ENCODE measurements at places on chromosomes 4 and X.

- no peak for DNase-seq
Measured at GRCh38 chrX:5180135-5180741, 1048.4 kb downstream of the NLGN4X start.

- DNase-seq = no peak
Measured at GRCh38 chr4:600166-600565, 24.1 kb upstream of the TMEM271 start.

DNA sequence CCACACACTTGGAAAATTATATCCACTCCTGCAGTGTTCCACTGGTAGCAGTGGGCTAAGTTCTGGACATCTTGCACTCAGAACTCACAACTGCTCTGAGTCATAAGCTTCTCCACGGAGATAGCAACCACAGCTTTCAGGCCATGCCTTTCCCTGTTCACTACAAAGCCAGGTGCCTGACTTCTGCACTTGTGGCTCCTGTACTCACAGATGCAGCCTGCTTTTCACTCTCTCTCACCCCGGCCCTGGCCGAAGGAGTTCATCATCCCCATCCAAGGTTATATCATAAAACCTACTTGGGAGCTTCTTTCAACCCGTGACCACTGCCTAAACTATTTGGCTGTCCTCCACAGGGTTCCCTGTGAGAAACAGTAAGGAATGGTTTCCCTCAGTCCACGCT is 999.4 kb downstream of the GLUD2 start:
- no peak for DNase-seq

- no peak for DNase-seq
Measured at GRCh38 chr4:3720466-3720865, 45.7 kb upstream of the ADRA2C start.

DNA sequence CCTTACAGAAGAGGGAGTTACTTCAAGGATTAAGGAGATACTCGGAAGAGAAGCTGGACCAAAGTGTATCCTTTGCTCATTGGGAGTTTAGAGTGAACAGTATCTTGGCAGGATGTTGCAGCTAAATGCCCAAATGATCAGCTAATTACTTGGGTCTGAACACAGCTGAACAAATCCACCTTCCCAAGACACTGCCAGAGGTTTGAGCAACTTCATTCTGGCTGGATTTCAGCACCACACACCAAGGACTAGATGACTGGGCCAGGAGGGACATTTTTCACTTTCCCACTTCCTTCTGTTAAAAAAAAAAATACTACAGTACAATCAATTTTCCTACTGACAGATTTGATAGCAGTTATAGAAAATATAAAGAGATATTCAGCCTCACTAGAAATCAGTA is 324.6 kb downstream of the MID1IP1 start:
- no peak for DNase-seq

GRCh38 chrX:51743179-51743957 is at the start of gene GSPT2:
Gene GSPT2, plus strand, starts transcription at chrX:51743442. Its CDS starts 185 bp downstream, at chrX:51743627.
- DNase-seq = no peak

DNA sequence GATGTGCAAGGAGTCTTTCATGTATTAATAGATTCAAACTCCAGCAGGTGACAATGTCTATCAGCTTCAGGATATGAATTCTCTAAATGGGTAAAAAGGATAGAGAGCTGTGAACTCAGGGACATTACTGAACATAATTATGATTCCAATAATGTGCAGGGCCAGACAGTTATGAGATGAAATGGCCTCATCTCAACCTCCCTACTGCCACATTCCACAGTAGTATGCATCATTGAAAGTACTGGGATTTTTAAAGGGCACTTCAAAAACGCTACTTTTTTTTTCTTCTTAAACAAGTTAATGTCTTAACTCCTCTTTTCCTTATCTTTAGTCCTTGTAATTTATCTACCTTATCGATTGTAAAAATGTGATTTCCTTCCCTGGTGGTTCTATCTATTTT is 202.0 kb downstream of the APBB2 start:
- DNase-seq = no peak

DNA sequence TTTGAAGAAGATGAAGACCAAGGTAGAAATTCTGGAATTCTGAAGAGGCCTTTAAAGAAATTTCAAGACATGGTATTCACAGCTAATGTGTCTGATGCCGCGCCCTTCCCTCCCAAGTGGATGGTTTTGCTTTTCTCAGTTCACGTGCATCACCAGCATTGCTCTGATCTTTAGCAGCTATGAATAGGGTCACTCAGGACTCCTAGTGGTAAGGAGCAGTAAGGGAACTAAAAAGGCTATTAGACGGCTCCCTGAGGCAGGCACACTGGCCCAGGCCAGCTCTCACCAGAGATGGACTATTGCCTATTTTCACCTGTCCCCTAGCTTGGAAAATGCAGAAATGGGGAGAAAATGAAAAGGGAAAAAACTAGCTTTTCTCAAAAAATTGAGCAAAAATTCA is 447.5 kb upstream of the RASGEF1B start:
- no peak for DNase-seq

GRCh38 chr4:74159143-74159709 is 1.3 kb downstream of the MTHFD2L start:
- no peak for DNase-seq

- no peak for DNase-seq
Measured at GRCh38 chrX:107560041-107560440, 68.3 kb upstream of the PRPS1 start.
